Stimulated activated CD4-positive, alpha-beta T cell treated with anti-CD3 and anti-CD28 coated beads, Interleukin-1b, Interleukin-23, amount 100 ng/mL, for 1 hour (primary cell): ENCODE measurements at places on chromosomes 2 and 18.

- no peak for DNase-seq
Observed at GRCh38 chr2:28355521-28356094, 37.0 kb upstream of the FOSL2 start.

- DNase-seq: no peak
Observed at GRCh38 chr2:1804351-1804771, 60.0 kb upstream of the PXDN start.

- DNase-seq: no peak
Observed at GRCh38 chr2:42924418-42924886, 132.1 kb upstream of the HAAO start.

GRCh38 chr2:235668782-235669181 is 174.9 kb downstream of the AGAP1 start:
- no peak for DNase-seq

DNA sequence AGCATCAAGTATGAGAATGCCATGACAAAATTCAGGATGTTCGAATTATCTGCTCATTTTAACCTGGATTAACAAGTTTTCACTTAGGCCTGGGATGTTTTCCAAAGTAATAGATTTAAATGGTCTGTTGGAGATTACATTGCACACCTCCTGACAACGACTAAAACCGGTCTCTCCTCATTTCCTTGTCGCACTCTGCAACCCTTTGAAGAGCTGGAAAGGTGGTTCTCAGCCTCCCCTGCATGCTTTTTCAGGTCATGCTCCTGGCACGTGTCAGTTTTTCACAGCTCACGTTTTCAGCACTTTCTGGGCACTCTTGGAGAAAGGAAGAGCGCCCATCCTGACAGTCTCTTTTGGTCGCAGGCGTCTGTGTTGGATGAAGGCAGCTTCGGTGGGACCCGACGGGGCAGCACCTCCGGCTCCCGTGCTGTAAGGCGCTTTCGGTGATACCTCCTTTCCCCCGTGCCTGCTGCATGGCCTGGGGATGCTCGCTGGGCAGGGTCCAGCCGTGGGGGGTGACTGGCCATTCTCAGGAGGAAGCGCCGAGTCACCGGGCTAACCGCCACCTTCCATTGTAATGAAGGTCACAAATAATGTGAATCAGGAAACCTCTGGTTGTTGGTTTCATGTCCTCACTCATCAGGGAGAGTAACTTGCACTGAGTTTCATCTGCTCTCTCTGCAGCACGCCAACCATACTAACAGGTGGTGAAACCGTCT is 63.5 kb upstream of the RBM44 start:
- no peak for DNase-seq

DNA sequence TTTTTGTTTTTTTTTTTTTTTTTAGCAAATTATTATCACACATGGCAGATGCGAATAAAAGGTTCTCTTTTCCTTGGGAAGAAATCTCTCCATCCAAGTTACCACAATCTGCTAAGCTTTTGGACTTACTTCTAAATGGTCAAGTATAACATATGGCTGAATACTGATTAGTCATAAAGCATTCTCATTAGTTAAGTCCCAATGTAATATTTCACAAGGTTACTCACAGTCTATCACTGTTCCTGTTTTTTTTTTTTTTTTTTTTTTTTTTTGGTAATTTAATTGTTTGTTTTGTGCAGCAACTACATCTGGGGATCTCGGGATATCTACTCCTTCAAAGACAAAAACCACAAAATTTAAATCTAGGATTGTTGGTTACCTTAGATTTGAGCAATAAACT is 771.7 kb downstream of the CPS1 start:
- no peak for DNase-seq

DNA sequence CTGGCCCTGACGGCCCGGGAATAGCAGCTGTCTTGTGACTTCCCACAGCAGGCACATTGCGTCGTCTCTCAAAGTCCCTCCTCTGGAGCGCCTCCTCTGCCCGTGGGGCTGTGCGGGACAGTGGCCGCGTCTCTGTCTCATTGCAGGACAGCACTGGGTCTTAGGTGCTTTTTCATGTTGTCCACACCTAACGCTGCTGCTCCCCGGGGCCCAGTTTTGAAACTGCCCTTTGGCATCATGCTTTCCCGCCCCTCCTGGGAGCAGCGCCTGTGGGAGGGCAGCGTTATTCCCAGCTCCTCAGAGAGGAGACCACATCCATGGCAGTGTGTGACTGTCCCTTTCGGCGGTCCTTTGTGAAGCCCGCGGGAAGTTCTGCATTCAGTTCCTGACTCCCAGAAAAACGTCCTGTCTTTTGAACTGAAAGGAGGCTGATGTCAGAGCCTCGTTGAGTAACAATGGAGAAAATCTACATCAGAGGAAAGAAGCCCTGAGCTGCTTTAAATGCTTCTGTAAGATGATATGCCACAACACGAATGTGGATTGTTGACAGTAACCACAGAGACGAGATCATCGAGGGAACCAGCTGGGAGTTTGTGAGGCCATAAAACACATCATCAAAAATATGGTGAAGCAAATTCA is 226.0 kb downstream of the FAM210A start:
- no peak for DNase-seq

GRCh38 chr18:45850021-45850420 is 24.5 kb downstream of the SIGLEC15 start:
- DNase-seq: no peak

GRCh38 chr2:45884126-45884525 is 232.7 kb downstream of the PRKCE start:
- no peak for DNase-seq

DNA sequence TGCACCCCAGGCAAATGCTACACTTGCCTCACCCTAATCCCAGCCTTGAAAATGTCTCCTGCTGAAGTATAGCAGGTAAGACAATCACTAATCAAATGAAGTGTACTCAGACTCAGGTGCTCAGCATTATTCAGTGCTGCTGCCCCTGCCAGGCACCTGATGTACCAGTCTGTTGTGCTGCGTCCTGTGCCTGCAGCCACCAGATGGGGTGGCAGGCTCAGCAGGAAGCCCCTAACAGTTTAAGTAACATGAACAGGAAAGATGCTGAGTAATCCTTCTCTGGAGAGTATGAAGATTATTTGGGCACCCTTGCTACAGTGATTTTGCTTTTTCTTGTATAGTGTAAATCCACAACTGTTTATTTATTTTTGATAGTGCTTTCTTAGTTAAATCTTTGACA is 69.1 kb downstream of the TACR1 start:
- no peak for DNase-seq

DNA sequence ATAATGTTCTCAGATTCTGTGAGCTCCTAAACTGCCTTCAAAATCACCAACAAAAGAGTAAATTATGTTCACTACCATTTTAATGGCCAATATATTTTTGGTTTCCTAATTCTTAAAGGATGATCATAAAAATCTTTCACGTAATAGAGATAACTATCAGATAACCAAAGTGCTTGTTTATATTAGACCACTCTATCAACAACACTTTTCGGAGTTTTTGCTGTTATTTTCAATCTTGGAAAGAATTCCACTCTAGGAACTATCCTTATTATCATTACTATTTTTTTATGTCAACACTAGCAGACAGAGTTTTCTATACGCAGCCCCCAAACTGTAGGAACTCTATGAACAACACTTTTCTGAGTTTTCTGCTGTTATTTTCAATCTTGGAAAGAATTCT is 782.5 kb upstream of the ZEB2 start:
- no peak for DNase-seq

DNA sequence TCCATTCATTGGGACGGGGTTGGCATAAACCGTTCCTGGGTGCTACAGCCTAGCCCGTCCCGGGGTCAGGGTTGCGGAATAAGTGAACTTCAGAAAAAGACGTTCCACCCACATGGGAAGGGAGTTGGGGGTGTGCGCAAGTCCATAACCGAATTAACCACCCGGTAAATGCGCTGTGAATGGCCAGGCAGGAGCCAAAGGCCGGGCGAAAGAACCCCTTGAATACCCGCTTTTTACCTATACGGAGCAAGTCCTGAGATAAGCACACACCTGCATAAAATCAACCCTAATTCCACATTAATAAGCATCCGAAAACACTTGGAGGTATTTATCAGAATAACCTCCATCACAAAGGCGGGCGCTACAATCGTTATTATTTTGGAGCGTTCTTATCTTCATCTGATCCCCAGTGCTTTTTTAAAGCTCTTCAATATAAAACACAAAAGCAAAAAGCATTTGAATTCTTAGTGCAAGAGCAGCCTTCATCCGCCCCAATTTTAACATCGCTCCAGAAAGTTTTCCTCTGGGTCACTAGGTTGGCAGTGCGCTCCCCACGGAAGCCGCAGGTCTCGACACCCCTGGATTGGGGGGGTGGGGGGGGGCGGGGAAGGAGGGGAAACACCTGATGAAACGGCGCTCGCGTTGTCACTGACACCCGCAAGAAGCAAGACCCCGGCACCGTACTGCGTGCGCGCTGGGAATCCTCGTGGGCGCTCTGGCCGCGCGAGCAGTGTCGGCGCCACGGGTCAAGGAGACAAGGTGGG is 1.2 kb downstream of the SATB2 start:
- DNase-seq: no peak

DNA sequence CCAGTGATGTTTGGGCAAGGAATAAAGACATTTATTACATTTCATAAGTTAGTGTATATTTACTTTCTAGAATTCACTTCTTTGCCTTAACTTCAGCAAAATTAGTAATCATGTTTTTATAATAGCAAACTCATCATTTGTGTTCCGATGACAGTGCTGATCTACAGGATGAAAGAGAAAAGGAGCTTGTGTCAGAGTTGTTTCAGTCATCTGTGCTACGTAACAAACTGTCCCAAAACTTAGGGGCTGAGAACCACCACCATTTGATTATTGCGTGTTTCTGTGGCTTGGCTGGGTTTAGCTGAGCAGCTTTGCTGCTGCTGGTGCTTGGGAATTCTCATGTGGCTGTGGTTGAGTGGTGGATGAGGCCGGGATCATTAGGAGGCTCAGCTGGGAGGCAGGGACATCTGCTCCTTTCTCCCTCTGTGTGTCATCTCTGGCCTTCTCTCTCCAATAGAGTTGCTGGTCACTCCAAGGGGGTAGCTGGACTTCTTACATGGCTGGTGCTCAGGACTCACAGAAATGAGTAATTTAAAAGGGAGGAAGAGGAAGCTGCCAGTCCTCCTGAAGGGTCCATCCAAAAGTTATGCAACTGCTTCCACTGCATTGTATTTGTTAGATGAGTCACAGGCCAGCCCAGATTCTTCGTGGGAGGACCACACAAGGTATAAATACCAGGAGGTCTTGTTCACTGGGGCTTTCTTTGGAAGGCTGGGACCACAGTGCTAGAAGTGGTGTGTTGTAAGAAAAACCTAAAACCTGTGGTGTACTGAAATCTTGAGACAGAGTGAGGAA is 43.4 kb upstream of the HAAO start:
- DNase-seq: no peak

DNA sequence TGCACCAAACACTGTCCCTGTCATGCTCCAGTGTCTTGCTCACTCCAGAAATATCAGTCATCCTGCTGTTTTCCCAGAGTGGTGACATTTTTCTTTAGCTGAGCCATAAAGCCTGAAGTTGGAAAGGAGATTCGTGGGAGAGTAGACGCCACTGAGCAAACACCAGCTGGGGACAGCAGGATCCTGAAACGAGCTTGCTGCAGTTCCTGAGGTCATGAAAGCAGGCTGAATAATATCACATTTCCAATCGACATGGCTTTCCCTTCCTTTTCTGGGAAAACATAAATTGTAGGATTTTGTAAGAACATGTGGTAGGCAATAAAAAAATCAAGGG is 276.4 kb downstream of the CDCA7 start:
- DNase-seq: no peak

GRCh38 chr18:56060967-56061541 is 473.1 kb upstream of the TCF4 start:
- no peak for DNase-seq

- DNase-seq: no peak
Observed at GRCh38 chr18:70334728-70335329, 46.0 kb downstream of the SOCS6 start.

DNA sequence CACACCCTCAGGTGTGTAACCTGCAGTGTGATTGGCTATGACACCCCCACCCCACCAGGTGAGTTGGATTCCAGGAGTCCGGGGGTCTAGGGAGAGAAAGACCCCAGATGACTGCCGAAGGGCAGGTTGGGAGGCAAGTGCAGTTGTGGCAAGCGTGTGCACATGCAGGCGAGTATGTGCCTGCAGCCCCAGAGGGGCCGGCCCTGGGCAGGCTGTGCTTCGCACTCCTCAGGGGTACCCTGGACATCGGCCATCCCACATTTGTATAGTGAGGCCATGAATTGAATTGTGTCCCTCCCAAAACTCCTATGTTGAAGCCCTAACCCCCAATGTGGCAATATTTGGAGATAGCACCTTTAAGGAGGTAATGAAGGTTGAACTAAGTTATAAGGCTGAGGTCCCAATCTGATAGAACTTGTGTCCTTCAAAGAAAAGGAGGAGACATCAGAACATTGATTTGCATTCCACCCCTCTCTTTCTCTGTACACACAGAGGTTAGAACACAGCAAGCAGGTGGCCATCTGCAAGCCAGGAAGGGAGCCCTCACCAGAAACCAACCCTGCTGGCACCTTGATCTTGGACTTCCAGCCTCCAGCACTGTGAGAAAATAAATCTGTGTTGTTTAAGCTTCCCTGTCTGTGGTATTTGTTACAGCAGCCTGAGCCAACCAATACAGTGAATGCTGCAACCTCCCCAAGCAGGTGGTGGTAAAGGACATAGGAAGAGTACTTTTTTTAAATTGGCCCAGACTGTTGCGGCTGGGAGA is 241.8 kb downstream of the TFCP2L1 start:
- no peak for DNase-seq

DNA sequence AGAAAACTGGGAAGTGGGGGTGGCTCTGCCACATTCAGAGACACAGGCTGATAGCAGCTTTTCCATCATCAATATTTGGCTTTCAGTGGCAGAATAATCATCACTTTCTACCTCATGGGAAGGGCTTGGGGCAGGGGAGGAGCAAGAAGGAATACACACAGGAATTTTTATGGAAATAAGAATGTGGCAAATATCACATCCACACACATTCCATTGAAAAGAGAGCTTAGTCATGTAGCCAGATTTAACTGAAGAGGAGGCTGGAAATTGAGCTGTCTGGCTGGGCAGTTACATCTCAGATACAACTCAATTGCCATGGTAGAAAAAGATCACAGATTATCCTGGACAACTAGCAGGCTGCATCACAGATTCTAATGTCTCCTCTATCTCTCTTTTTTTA is 1474.0 kb upstream of the ACVR2A start:
- no peak for DNase-seq

- DNase-seq: no peak
Observed at GRCh38 chr2:193806088-193806774, 1611.5 kb upstream of the TMEFF2 start.

- DNase-seq: no peak
Observed at GRCh38 chr2:64313398-64313723, 140.6 kb upstream of the LGALSL start.

DNA sequence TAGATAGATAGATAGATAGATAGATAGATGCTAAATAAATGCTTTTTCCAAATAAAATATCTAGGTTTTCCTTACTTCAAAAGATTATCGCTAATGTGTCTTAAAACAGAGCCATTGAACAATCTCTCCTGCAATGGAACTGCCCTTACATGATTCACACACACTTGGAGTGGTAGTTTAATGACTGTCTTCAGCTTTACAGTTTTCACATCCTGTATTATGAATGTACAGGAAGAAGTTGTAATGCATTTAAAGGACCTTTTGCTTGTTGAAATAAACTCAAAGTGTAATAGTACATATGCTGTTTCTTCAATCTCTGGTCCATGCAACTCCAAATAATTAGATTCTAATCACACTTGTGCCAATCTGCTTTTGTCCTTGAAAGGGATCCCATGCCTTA is 797.6 kb upstream of the CDH2 start:
- DNase-seq: no peak

GRCh38 chr2:200471324-200471848 is 38.5 kb downstream of the KCTD18 start:
- DNase-seq: no peak
